ENCODE measurements at places on chromosomes 16 and 17.
A peak's percentile ranks its signal among the peaks of the same experiment; 100 is the strongest.

DNA sequence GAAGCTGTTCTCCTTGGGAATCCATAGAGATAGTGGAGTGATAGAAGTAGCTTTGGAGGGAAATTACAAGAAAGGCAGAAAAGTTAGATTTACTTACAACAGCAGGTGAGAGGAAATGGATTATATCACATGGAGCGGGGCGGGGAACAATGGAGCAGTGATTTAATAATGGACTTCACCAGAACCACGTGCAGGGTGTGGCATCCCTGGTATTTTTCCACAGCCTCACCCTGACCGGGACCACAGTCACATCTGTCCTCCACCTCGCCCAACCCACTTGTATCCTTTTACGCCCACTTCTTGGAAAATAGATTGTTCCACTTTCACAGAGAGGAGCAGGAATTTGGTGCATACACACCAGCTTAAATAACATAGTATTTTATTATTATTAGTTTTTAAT, 15.9 kb upstream of the CYB5B start:
- DNase-seq, result peak; percentile 29

DNA sequence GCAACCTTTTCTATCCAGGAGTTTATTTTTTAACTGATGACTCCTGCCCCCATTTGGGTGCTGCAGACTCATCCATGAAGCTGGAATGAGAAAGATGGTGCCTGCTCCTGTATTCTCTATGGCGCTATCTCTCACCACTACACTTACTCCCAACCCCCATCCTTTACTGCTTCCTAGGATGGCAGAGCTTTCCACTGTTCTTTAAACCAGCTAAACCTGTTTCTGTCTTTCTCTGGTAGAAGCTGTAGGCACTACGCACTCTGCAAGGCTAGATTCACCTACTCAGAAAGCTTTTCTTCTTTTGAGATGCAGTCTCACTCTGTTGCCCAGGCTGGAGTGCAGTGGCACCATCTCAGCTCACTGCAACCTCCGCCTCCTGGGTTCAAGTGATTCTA, 47.0 kb downstream of the ADAMTS18 start:
- no peak for DNase-seq

DNA sequence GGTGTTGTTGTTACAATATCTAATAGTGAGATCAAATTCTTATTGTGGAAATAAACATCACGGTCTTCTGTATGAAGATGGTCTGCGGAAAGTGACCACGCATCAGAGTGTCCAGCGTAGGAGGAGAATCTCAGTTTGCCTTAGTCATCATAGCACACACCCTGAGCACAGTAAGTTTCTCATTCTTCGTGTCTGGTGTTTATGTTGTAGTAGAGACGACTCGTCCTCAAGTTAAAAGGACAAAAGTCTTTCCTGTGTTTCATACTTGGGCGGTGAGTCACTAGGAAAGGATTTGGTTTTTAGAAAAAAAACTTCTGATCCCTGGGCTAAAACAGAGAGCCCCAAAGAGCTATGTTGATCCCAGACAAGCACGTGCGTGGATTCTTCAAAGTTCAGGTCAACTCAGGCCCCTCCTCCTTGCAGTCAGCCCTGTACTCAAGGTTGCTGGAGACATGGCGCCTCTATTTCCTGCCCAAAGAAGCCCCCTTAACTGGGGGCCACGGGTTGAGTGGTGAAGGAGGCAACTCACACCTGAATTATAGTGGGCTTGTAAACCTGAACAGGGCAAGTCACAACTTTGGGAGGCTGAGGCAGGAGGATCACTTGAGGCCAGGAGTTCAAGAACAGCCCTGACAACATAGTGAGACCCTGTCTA, 170.4 kb downstream of the ZFHX3 start:
- peak; percentile 27 for DNase-seq

DNA sequence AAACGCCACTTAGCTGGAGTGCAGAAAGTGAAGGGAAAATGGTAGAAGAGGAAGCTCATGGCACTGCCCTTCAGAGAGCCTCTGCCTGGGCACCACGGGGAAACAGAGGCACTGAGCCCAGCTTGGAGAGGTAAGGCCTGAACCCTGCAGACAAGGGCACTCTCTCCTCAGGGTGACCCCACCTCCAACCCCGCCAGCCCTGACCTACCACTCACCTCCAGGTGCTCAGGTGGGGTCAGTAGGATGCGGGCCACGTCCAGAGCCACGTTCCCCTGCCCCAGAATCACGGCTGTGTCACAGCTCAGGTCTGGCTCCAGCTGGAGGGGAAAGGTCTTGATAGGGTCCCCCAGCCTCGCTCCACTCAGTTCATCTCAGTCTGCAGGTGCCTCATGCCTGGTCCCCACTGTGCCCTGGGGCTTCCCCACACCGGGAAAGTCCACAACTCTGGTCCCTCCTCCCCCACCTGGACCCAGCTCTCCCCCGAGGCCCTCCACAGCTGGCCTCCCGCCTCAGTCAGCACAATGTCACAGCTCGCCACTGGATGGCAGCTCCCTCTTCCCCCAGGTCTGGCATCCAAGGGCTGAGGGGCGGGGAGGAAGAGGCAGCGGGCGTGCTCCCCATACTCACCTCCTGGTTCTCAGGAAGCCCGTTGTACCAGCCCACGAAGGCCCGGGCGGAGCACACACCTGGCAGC, 6.0 kb upstream of the GRIN2C start:
- DNase-seq, result no peak

DNA sequence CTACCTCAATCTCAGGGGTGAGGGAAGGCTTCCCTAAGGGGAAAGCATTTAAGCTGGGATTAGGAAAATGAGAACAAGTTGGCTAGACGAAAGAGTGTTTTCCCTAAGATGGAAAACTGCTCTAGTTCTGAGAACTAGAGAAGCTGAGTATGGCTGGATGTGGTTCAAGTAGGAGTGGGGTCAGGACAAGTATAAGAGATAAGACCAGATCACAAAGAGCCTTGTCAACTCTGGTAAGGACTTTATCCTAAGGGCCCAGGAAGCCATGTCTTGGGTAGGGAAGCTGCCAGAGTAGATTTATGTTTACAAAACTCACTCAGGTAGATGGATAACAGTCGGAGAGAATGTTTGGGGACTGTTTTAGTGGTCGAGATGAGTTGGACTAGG, 1.7 kb downstream of the ANKS4B start:
- no peak for DNase-seq

GRCh38 chr16:73725156-73725555, 571.5 kb upstream of the PSMD7 start:
- no peak for DNase-seq

- peak; percentile 66 for DNase-seq
Observed at GRCh38 chr17:38584350-38584925, 21.3 kb downstream of the SRCIN1 start.

DNA sequence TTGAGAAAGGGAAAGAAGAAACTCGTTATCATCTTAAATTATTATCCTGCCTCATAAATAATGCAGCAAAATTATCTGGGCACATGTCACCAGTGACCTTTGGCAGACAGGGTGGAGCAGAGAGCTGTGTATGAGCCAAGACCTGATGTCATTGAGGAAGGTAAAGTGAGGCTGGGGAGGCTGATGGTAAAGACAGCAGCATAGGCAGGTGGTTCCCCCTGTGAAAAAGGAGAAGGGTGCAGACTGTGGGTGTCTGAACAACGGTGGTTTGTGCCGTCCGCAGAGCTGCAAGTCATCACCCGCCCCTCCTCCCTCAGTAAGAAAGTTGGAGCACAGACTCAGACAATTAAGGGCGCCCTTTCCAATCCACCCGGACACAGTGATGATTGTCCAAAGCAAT, 30.8 kb upstream of the METTL16 start:
- no peak for DNase-seq

- DNase-seq, result no peak
Observed at GRCh38 chr16:17303101-17303500, 167.7 kb downstream of the XYLT1 start.

DNA sequence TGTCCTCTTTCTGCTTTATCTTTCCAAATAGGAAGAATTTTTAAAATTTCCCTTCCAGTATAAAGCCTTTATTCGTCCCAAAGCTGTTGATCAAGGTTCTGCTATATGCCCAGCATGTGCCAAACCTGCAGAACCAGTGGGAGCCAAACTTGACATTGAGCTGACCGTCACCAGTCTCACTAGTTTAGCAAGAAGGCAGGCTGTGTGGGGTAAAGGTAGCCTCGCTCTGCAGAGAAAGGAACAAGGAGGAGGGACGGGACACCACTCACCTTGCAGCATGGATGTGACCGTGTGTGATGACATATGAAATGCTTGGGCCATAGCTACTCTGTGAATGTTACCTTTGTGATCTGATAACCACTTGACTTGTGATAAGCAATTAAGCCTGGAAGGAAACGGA, 392.2 kb downstream of the CPPED1 start:
- no peak for DNase-seq

DNA sequence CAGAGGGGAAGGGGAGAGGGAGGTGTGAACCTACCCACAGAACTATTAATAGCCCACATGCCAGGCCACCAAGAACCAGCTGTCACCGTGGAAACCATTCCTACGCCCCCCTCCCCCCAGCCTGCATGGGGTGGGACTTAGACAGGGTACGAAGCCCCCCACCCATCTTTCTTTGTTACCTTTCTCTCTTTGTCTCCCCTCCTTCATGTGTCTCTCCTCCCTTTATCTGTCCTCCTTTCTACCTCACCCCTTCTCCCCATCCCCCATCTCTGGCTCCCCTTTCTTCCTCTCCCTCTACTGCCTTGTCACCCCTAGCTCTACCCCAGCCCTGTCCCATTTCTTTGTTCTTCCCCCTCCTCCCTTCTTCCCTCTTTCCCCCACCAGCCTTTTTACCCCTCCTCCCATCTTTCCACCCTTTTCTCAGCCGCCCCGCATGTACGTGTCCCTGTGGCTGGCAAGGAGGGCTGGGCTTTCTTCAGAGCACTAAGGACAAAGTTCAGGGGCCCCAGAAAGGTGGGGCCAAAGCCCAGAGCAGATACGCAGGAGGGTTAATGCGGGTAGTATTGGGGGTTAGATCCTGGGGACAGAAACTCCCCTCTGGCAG, 8.0 kb downstream of the THRA start:
- no peak for DNase-seq

DNA sequence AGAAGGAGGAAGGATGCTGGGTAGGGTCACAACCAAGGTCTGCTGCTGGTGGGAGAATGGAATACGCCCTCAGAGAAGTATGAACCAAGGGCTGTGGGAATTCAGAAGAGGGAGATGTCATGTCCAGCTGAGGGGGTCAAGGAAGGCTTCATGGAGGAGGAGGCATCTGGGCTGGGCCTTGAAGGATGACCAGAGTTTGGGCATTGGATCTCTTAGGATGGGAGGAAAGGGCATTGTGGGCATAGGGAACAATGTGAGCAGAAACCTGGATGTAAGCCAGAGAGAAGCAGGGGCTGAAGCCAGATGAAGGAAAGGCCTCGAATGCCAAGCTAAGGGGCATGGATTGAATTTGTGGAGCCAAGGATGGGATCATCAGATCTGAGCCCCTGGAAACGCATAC, 49.2 kb upstream of the MAP3K14 start:
- DNase-seq, result no peak

DNA sequence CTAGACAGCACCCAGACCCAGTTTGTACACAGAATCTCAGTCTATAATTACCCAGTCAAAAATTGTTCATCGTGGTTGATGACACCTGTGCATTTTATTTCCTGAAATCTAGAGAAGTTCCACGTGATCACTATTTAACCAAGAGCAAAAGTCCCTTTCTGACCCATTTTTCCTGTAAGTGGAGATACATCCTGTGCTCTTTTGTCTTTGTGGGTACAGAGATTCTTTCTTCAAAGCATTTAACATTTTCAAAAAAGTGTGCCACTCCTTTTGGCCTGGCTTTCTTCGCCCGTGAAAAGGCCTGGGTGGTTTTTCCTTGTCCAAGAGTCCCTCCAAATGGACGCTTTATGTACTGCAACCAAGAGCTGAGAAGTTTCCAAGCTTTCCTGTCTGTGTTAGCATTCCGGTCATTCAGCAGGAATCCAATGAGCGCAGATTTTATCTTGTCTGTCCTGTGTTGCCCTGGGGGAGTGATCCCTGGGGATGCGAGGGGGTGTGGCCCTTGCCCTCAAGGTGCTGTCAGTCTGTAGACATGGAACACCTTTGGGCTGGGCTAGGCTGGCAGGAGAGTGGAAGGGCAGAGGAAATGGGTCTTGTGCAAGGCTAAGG, 161.1 kb upstream of the CACNG5 start:
- DNase-seq, result peak; percentile 66

GRCh38 chr16:79792664-79793351, 192.3 kb upstream of the MAF start:
- no peak for DNase-seq

DNA sequence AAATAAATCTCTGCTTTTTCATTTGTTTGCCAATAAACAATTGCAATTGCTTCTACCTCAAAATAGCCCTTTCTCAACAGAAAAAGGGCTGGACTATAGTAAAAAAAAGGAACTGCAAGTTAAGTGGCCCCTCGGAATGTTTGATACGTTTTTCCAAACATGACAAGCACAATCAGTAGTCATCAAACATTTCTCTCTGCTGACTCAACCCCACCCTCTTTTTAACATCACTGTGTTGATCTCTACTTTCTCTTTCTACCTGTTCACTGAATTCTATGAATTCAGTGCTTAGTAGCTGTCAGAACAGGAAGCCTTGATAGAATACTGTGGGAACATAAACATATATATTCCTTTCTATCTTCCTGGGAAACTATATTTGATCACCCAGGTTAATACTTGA, 116.5 kb upstream of the AXIN2 start:
- no peak for DNase-seq

DNA sequence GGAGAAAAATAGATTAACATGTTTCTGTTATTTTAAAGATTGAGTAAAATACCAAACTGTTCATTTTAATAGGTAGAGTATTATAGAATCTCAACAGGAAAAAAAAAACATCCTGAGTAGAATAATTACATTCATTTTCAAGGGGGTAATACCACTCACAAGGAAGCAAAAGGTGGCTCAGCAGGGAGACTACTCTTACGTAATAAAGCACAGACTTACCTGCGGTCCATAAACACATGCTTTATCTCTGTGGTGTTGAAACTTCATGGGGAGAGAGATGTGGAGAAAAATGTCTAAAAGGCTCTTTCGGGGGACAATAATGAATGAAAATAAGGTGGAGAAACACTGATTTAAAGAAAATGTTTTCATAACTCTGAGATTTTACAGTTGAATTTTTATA, 171.7 kb downstream of the MRTFB start:
- DNase-seq, result no peak

DNA sequence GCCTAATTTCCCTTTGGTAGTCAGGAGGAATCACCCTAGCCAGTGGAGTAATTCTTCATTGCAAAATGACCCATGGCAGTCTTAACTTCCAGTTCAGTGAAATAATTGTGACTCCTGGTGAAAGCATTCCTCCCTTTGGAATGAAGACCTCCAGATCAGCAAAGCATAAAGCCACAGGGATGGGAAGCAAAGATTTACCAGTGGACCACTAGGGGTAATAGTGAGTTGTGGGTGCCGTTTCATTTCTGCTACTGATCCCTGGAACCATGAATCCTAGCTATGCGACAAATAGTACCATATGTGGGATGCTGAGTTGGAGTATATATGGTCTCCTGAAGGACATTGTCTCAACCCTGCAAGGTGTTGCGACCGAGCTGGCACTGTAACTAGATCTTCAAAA, 13.7 kb downstream of the DYNLL2 start:
- DNase-seq, result no peak

- DNase-seq, result no peak
Observed at GRCh38 chr17:67359960-67360791, 6.2 kb downstream of the PSMD12 start.
